ENCODE measurements at places on chromosomes 2 and 18.

DNA sequence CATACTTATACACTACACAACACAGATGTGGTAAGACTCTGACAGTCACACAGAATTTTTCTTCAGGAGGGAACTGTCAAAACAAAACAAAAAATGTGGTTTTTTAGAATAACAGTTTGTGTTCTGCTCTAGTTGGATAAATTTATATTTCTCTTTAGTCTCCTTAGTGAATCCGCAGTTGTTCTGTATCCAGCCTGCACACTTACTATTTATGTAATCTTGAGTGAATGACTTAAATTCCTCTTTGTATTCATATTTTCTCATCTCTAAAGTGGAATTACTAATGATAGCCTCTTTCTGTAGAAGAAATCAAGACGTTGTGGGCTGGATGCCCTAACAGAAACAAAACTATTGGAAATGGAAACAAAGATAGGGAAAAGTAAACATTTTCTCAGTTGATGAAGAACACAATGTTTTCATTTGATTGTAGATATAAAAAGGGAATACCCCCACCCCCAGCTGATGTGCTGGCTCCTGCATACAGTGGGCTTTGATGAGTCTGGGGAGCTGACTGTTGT lies 375.2 kb downstream of the TRIB2 start:
- no peak for DNase-seq

DNA sequence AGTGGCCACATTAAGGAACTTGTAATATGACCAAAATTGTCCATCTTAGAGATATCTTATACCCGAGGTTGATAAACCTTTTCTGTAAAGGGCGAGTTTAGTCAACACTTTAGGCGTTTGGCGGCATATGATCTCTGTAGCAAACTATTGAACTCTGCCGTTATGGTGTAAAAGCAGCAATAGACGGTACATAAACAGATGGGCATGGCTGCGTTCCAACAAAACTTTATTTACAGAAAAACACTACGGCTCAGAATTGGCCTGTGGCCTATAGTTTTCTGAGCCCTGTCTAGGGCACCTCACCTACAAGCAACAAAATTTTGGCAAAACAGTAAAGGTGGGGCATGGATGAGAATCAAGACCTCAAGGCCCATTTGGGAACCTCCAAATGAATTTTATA lies 121.9 kb upstream of the HAAO start:
- DNase-seq = no peak

- no peak for DNase-seq
Measured at GRCh38 chr2:39781697-39782096, 2.6 kb upstream of the THUMPD2 start.

DNA sequence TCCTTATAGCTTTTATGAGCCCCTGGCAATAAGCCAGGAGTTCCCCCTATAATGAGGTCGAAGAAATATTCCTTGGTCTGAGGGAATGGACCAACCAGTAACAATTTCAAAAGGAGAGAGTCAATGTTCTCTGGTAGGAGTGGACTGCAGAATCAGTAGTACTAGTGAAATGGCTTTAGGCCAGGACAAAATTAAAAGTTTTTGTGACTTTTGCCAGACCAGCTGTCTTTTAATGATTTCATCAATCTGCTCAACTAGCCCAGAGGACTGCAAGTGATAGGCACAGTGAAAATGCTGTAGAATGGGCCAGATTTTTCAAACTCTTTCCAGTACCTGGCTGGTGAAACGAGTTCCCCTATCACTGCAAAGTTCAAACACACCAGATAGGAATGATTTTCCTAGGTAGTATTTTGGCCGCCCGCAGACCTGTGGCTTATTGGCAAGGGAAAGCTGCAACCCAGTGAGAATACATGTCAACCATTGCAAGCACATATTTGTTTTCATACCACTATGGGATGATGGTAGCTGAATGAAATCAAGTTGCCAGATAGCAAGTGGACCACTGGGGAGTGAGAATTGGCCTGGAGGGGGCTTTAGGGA lies 45.5 kb downstream of the CERS6 start:
- DNase-seq = no peak

DNA sequence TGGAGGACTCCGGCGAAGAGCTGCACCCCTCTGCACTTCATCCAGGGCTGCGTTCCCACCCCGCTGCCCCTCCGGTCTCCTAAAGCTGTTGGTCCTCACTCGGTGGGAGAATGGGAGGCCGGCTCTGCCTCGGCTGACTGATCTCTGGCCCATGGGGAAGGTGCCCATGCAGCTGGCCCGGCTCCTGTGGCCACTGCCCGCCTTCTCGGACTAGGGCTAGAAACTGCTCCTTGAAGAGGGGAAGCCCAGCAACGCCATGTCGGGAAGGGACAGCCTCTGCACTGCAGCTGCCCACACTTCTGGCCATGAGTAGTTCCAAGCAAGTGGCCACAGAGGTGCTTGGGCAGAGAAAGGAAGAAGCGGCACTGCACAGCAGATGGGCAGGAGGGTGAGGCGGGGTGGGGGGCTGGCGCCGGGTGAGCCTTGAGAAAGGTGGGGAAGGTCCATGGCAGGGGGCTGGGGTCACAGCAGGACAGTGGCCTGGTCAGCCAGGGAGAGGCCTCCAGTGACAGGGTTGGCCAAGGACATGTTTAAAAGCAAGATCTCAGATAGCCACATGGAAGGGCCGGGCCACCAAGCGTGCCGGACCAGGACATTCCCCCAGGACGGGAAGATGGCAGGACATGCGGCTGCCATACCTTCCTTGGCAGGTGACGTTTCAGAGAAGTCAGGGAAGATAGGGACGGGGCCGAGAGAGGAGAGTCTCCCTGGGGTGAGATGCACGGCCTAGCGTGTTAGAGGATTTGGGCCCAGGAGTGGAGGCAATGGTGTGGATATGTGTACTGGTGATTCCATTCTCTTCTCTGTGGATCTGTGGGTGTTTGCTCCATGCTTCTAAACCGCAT lies 158.8 kb upstream of the HDAC4 start:
- DNase-seq = no peak

DNA sequence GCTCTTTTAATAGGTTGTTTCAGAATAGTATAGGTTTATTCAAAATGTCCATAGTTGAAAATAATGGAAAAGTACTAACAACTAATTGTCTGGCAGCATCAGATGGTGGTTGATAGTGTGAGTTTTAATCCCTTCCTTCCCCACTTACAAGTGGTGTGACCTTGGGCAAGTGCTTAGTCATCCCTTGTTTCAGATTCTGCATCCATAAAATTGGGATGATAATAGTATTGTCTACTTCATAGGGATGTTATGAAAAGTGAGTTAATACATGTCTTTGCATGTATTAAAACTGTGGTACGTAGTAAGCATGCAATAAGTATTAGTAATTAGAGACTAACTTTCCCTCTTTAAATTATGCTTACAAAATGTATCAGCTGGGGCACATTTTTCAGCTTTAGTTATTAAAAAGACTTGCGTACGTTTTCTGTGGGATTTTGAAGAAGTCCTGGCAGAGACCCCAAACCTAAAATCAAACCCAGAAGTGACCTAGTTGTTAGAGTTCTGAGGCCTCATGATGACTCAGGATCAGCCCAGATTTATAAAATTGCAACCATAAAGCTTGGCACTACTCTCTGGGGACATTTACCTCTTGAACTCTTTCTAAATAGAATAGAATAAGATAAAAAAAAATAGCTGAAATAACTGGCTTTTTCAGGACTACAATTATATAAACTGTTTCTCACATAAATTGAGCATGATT lies 8.6 kb downstream of the ITGA4 start:
- no peak for DNase-seq

DNA sequence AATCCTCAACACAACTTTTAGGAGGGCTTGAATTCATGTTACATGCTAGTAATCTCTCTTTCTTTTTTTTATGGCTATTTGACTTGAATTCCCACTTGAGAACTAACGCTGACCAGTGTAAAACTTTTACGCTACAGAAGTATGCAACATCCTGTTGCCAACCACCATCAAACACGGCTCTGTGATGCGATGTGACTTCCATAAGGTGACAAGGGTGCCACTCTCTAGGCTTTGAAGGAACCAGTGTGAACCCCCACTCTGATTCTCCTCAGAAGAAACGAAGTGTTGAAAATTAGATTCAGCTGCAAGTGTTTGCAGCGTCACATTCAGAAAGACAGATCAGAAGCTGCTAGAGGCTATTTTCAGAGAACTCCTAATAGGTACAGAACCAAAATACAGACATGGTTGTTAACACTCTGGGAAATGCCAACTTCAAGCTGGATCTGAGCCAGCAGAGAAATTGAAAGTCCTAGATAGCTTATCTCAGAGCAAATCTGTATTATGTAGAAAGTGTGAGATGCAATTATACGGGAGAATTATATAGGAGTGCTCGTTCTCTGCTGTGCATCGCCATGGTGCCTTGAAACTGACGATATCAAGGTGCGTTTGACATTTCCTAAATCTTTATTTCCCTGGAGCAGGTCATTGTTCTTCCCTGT lies 271.2 kb downstream of the LPIN1 start:
- no peak for DNase-seq

GRCh38 chr2:73187549-73187948 lies 14.8 kb upstream of the NOTO start:
- DNase-seq = no peak

DNA sequence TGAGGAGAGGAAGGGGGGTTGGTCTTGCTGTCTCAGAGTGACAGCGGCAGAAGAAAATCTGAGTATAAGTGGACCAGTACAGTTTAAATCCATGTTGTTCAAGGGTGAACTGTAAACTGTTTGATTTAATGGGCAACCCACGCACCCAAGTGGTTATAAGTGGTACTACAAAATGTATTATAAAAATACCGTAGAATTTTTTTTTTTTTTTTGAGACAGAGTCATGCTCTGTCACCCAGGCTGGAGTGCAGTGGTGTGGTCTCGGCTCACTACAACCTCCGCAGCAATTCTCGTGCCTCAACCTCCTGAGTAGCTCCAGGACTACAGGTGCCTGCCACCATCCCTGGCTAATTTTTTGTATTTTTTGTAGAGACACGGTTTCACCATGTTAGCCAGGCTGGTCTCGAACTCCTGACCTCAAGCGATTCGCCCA lies 2.1 kb upstream of the CHCHD5 start:
- no peak for DNase-seq

Data from stimulated activated CD8-positive, alpha-beta memory T cell treated with anti-CD3 and anti-CD28 coated beads, Interleukin-7, amount 100 ng/mL, for 1 hour (primary cell).